ENCODE measurements at places on chromosomes 2 and 18.

- DNase-seq, result no peak
These were observed 36.5 kb upstream of the C1D start for GRCh38 chr2:68099260-68099659.

GRCh38 chr2:161677634-161678033, 53.4 kb downstream of the SLC4A10 start:
- no peak for DNase-seq

DNA sequence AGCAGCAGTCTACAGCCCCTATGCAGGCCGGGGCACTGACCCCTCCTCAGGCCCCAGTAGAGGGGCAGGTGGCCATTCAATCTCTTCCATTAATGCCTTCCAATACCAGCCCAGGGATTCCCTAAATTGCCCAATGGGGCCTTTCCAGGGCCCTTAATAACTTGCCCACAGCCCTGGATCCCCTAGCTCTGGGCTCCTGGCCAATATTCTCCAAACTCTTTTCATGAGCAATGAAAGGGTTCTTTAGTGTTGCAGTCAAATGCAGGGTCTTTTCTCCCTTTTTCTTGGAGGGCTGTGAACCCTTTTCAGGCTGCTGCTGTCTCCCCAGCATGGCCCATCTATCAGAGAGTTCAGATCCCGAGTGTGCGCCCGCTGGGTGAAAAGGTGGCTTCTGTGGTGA, 41.3 kb upstream of the SLC1A4 start:
- DNase-seq, result no peak

GRCh38 chr18:11661430-11661829, 27.6 kb upstream of the GNAL start:
- no peak for DNase-seq

GRCh38 chr2:5057891-5058351, 634.3 kb upstream of the SOX11 start:
- no peak for DNase-seq

GRCh38 chr18:49225160-49225559, 235.3 kb downstream of the DYM start:
- no peak for DNase-seq

- no peak for DNase-seq
These were observed 308.4 kb downstream of the XIRP2 start for GRCh38 chr2:167196461-167197252.

DNA sequence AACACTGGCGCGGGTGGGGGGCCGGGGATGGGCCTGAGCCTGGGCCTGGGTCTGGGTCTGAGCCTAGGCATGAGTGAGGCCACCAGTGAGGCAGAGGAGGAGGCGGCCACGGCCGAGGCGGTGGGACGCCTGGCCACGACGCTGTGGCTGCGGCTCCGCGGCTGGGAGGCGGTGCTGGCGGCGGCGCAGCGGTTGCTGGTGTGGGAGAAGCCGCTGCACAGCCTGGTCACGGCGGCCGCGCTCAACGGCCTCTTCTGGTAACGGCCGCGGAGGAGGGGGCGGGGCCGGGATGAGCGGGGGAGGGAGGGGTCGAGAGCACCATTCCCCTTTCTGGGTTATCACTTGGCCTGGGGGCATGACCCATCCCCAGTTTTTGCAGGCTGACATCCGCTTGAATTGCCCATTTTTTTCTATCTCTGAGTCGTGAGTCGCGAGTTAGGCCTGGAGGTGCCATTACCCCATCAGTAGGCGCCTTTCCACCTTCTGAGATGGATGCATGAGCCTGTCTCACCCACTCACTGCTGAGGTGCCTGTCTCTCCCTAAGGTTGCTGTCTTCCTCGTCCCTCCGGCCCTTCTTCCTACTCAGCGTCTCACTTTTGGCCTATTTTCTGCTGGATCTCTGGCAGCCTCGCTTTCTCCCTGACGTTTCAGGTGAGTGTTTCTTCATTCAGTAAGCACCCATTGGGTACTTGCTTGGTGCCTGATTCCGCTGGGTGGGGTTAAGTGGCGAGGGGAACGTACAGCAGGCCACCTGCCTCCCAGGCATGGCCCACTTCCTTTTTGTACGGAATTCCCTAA, 501 bp downstream of the RETREG2 start:
- DNase-seq, result peak; percentile 60

DNA sequence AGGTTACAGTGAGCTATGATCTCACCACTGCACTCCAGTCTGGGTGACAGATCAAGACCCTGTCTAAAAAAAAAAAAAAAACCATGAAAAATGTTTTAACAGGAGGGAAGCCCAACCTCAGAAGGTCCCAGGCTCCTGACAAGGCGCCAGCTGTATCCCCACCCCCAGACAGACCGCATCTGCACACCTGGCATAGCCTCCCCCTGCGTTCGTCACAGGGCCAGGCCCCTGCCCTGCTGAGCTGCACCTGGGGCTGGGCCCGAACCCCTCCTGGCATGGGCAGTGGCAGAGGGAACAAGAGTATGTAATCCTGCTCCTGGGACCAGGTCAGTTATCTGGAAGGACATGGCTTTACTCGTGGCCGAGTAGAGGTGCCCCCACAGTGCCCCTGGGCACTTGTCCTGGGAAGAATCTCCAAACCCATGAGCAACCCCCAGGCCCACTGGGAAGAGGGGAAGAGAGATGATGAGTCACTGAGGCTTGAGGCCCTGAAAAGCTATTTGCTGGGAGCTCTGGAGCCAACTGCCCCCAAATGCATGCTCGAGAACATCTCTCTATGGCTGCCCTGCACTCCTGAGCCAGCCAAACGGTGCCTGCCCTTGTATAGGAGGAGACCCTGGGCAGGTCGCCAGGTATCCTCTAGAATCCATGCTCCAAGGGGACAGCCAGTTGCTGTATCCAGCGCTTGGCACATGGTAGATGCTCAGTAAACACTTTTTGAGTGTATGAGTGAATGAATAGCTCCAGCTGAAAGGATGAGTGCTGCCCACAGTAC, 265.5 kb downstream of the ATAD2B start:
- DNase-seq, result no peak

- DNase-seq, result no peak
These were observed 56.3 kb downstream of the BOLA3 start for GRCh38 chr2:74091391-74091790.

GRCh38 chr18:45802814-45803492, 22.5 kb upstream of the SIGLEC15 start:
- DNase-seq, result no peak

DNA sequence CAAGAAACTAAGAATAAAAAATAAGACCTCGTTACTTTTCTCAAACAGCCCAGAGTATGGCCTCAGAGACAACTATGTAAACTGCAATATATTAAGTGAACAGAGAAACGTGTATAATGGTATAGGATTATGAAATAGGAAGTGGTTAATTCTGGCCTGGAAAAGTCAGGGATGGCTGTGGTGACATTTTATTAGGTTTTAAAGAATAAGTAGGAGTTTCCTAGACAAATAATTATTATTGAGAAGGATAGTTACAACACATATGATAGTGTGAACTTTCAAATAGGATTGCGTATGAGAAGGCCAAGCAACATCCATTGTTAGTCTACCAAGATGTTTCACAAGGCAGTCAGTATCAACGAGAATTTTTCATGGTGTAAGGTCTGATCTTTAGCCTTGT, 244.1 kb downstream of the LPIN1 start:
- DNase-seq, result no peak

DNA sequence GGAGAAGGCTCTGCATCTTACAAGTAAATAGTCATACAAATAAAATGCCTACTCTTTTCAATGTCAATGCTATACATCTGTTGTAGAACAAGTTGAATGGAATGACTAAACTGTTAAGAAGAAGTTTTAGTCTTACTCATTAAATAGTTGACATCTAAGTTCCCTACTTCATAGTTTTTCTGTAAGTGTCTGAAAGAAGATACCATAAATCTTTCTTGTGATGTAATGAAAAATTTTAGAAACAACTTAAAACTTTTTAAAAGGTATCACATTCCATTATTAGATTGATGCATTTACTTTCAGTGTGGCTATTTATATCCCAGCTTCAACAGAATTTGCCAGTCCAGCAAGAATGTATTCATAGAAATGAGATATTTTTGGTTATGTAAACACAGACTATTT, 185.2 kb upstream of the EPC2 start:
- DNase-seq, result peak; percentile 3

DNA sequence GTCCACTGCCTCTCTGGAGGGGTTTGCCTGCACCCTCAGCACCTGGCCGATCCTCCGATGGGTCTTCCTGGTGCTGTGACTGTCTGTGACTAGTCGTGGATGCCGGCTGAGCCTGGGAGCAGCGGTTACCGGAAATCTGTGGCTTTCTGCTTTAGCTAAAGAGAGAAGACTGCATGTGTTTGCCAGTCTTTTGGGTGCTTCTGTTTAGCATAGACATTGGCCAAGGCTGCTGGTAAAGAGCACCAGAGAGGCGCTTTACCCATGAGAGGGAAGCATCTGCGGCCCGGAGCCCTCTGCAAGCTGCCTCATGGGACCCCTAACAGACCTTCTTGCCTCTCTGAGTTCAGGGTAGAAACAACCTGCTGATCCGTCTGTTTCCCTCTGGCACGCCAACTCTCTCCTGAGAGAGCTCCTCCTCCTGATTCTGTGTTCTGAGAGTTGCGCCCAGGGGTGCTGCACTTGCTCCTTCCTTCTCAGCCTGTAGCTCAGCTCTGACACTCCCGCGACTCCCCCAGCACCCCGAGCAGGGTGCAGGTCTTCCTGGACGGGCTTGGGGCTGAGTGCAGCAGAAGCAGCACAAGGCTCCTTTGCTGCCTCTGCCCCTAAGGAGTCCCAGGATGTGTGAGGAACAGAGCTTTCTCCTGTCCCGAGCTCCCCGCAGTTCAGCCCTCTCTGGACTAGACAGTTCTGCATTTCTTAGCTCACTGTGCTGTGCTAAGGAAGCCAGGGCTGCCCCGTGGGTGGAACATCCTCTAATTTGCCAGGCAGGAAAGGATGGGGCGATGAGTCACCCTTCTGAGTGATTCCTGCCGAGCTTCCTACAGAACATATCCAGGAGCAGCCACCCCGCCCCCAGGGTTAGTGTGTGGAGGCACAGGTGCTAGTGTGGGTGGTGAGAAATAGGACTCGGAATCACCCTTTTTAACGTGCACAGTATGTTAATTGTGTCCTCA, 203.2 kb downstream of the SH3RF3 start:
- no peak for DNase-seq

DNA sequence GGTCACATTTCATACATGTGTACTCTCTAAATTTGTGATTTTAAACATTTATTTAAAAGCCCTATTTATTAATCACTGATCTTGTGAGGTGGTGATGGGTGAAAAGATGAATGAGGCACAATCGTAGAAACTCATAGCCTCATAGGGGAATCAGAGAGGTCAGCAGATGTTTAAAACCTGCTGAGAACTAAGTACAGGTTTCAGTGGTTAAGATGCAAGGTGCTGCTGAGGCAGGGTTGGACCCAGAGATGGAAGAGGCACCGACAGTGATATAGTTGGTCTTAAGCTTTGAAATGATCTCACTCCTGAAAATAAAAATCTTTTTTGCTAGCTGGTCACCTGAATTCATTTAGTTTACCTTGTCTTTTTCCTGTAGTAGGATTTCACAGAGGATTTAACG, 49.6 kb downstream of the LINC00305 start:
- no peak for DNase-seq
